Eye (tissue), 1 donor: ENCODE measurements at places on chromosomes 16 and 17.

DNA sequence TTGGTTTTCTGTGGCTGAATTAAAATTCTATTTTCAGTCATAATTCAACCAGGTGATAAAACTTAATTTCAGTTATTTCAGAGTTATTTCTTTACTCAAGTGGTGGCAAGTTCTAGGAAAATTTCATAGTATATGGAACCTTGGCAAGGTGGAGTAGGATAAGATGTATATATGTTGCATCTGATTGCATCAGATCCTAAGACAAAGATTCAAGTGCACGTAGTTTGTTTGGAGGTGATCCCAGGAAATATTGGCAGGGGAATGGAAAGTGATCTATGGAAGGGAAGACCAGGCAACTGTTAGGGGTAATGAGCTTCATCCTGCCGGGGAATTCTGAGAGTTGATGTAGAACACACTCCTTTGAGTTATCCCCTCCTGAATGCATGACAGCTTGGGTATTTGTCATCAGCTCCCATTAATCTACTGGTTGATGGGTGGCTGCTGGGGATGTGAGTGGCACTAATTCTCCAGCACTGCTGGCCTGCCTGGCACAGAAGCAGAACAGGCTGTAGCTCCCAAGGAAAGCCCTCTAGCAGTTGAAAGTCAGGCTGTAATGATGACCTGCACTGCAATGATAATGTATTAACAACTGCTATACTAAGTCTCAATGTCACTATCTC lies 52.2 kb upstream of the TOM1L1 start:
- no peak for DNase-seq

- peak; percentile 91 for DNase-seq
Measured at GRCh38 chr17:28744972-28745785, 1.4 kb downstream of the TRAF4 start.

GRCh38 chr17:79185671-79186070 lies 111.0 kb downstream of the ENGASE start:
- no peak for DNase-seq

- DNase-seq = no peak
Measured at GRCh38 chr16:4494746-4495490, 18.7 kb downstream of the HMOX2 start.

- DNase-seq = peak; percentile 79
Measured at GRCh38 chr17:79790805-79791734, 5.8 kb downstream of the CBX8 start.

DNA sequence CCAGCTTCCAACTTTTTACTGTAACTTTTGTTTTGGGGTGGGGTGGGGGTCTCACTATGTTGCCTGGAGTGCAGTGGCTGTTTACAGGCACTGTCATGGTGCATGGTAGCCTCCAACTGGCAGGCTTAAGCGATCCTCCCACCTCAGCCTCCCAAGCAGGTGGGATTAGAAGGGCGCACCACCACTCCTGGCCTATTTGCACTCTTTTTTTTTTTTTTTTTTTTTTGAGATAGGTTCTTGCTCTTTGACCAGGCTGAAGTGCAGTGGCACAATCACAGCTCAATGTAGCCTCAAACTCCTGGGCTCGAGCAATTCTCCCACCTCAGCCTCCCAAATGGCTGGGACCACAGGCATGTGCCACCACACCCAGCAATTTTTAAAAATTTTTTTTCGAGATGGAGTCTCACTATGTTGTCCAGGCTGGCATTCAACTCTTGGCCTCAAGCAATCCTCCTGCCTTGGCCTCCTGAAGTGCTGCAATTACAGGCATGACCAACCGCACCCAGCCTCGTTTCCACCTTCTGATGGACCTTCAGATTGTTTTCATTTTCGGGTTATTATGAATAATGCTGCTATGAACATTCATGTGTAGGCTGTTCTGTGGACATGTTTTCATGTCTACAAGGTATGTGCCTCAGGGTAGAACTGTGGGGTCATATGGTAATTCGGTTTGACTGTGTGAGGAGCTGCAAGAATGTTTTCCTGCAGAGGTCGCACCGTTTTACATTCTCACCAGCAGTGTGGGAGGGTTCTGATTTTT lies 10.9 kb downstream of the TRAP1 start:
- no peak for DNase-seq

DNA sequence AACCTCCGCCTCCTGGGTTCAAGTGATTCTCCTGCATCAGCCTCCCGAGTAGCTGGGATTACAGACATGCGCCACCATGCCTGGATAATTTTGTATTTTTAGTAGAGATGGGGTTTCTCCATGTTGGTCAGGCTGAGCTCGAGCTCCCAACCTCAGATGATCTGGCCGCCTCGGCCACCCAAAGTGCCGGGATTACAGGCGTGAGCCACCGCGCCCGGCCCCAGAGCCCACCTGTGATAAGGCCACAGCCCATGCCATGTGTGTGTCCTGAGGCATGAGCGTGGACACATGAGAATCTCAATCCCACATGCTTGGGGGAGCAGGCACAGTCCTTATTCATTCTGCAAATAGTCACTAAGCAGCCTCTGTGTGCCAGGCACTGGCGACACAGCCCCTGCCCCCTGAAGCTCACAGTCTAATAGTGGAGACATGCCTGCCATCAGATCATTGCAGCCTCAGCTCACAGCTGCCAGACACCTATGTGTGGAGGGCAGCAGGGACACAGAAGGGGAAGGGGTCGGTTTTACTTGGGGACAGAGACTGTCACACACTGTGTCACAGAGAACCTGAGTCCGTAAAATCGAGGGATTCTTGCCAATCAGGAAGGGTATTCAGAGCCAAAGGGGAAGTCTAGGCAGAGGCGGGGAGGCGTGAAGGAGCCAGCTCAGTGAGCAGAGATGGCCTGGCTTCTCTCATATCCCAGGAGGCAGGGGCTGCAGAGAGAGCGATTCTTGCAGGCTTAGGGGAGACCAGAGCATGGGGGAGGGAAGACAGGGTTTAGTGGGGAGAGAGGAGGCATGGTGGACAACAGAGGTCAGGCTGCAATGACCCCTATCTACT lies 9.4 kb upstream of the ABCC3 start:
- no peak for DNase-seq

DNA sequence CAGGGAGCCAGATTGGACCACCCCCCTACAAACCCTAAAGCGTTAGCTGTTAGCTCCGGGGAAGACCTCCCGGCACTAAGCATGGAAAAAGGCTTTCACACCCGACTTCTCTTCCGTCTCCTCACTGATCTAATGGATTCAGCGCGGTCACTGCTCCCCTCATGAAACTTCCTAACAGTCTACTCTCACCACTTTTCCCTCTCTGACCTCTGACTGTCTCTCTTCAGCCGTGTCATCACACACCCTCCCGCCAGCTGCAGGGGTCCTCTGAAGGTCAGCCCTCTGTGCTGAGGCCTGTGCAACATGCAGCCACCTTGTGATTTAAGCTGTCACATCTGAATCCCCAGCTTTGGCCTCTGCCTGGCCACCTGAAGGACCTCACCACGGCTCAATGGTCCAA lies 15.7 kb downstream of the LYRM1 start:
- DNase-seq = no peak

GRCh38 chr17:18324140-18325050 lies 9.3 kb downstream of the SMCR8 start:
- DNase-seq = no peak

GRCh38 chr17:59383893-59384292 lies 52.4 kb downstream of the YPEL2 start:
- DNase-seq = no peak

DNA sequence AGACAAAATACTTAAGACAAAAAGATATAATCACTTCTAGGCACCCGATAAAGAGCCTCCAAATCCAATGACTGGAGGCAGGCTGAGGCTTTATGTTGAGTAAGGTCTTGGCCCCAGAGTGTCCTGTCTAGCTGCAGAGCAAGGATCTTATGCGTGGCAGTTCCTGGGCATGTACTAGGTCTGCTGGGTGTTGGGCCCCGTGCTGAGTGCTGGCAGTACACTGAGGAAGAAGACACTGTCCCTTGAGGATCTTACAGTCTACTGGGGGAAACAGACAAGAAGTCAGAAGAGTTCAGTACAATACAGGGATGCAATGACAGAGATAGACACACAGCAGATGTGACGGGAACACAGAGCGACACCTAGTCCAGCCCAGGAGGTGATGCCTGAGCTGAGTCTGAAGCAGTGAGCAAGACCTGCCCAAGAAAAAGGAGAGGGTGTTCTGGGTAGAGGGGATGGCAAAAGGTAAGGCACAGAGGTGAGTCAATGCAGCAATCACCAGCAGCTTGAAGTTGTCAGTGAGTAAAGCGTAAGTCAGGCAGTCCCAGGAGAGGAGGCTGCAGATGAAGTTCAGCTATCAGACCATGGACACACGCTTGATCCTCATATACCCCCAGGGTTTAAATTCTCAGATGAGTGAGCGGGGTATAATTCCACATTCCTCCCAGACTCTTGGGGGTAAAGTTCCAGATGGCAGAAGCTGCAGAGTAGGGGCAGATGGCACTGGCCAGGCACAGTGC lies 18.1 kb downstream of the MAP3K14 start:
- DNase-seq = peak; percentile 65

- DNase-seq = no peak
Measured at GRCh38 chr16:85127379-85127723, 15.1 kb upstream of the CIBAR2 start.

GRCh38 chr17:27268394-27269085 lies 25.4 kb upstream of the WSB1 start:
- DNase-seq = no peak

DNA sequence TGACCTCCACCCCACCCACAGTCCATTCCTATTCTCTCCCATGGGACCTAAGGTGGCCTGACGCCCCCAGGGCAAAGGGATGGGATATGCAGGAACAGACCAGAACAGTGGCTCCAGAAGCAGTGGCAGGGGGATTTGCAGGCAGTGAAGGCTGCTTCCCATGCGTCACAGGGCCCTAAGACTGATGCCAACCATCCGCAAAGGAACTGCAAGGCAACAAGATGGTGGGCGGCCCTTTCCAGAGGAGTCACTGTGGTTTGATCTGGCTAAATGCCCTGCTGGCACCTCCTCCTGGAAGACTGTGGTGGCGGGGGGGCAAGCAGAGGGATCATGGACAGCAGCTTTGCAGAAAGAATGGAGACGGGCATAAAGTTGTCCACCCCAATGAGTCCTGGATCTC lies 4.4 kb upstream of the SLC39A11 start:
- DNase-seq = no peak

DNA sequence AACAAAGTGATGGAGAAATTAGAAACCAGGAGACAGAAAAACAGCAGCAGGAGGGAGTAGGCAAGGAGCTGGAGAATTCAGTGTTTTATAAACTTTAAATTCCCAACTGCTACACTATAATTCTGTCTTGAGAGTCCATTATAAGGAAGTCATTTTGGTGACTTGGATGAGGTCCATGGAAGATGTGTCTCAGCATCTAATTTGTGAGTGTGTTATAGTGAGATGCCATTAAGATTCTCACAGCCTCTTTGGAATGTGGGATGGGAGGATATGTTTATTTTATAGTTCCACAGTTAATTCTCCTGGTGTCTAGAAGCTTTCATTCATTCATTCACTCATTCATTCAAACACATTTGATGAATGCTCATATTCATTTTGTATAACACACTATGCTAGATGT lies 206.0 kb upstream of the MYOCD start:
- no peak for DNase-seq

DNA sequence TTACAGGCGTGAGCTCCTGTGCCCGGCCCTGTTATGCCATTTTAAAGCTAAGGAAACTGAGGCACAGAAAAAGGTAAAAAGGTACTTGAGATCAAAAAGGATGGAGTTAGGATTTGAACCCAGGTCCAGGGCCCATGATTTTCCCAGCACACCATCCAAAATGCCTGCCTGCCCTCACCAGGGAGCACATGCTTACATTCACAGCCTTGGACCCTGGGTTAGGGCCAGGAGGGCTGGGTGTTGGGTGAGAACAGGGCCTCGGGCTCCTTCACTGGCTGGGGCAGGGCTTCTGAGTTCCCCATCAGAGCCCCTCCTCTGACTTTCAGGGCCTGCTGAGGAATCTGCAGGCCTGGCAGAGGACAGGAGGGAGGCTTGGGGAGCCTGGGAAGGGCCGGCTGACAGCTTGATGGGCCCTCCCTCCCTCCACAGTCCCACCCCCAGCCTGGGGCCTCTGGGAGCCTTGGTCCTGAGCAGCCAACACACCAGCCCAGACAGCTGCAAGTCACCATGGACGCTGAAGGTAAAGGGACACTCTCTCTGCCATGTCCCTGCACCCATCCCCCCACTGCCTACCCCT lies at the start of gene QPRT:
Gene QPRT (plus strand): TSS at position 490 of the 577 bp plus-strand sequence. CDS start 18 bp downstream, at position 508.
- DNase-seq = peak; percentile 88

GRCh38 chr17:64384253-64385186 lies 6.1 kb downstream of the PECAM1 start:
- no peak for DNase-seq

- DNase-seq = no peak
Measured at GRCh38 chr16:9821331-9821730, 360.9 kb downstream of the GRIN2A start.

- peak; percentile 93 for DNase-seq
Measured at GRCh38 chr17:80036715-80037477, 454 bp downstream of the CCDC40 start.

DNA sequence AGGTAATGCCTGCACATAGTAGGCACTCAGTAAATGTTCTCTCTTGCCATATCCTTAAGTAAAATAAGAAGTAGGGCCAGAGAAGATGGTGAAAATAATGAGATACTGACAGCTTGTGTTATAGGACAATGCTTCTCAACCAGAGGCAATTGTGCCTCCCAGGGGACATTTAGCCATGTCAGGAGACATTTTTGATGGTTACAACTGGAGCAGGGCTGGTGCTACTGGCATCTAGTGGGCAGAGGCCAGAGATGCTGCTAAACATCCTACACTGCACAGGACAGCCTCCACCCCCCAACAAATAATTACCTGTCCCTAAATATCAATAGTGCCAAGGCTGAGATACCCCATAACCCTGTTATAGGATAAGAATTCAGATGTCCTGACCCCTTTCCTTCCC lies 1.7 kb downstream of the RAD51D start:
- peak; percentile 42 for DNase-seq

GRCh38 chr17:76540381-76541300 lies 797 bp downstream of the PRCD start:
- DNase-seq = peak; percentile 98

GRCh38 chr17:1644493-1645206 lies 882 bp downstream of the SCARF1 start:
- no peak for DNase-seq

DNA sequence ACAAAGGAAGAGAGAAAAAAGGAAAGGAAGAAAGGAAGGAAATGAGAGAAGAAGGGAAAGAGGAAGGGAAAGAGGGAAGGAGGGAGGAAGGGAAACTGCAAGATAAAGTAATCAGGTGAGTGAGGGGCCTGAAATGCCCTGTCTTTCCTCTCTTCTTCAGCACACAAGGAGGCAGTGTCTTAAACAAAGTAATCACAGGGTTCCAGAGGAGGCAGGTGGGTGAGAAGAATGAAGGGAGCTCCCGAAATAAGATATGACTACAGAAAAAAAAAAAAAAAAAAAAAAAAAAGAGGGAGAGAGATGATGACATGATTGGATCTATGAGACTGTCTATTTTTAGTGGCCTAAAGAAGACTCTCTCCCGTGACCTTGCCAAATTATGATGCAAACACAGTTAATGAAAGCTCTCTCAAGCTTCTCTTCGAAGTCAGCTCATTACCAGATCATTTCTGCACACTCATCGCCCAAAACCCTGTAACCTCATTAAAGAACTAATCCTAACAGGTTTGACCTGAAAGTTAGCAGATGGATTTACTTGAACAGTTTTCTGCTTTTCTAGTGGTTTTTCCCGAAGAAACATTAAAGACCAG lies 53.6 kb downstream of the CDH11 start:
- DNase-seq = peak; percentile 67
